ENCODE measurements at places on chromosomes 13 and 19. TPM values are rescaled to one million over a fixed set of nuclear protein-coding genes. Genes with fewer than 3 reads are reported as not detected.

DNA sequence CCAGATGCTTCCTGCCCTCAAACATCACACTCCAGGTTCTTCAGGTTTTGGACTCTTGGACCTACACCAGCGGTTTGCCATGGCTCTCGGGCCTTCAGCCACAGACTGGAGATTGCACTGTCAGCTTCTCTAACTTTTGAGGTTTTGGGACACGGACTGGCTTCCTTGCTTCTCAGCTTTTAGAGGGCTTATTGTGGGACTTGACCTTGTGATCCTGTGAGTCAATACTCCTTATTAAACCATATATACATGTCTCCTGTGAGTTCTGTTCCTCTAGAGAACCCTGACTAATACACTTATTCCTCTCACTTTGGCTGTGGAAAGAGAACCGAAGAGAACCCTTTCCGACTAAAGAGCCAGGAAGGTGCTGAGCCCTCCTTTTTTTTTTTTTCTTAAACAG is 53.6 kb downstream of the LMO7 start:
- no peak for DNase-seq

DNA sequence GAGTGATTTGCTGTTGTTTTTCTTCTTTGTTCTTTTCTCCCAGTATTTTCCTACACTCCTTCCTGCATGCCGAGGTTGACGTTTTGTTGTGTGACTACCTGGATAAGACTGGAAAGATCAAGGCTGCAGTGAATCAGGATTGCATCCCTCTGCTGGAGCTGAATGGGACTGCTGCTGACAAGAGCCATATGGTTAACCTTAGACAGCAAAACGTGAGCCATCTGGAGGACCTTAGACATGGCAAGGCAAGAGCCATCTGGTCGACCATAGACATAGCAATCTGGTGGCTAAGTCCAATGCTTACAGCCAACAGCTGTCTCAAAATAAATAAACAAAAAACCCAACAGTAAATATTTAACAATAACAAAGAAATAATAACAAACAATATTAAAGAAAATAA is 42.6 kb upstream of the ZNF91 start:
- DNase-seq = no peak

- DNase-seq = no peak
Observed at GRCh38 chr19:31574251-31574973, 225.2 kb upstream of the TSHZ3 start.

DNA sequence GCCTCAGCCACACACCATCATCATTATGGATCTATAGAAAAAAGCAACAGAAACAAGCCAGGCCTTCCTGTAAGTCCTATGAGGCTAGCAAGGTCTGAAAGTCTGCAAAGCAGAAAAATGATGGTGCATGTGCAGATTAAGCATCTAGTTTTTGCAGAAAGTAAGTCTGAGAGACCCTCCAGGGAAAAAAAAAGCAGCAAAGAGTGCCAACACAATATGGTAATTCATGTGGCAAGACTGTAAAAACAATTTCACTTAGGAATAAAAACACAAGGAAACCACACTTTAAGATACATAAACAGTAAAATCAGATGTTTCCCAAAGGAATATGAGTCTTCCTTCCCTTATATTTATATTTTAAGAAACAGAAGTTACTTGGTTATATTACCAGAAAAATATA is 112.3 kb upstream of the FBXL3 start:
- no peak for DNase-seq

GRCh38 chr13:49220856-49221589 is 885 bp downstream of the MLNR start:
- no peak for DNase-seq

- DNase-seq = no peak
Observed at GRCh38 chr19:32324631-32325285, 20.7 kb upstream of the ZNF507 start.

GRCh38 chr19:37333457-37333856 is 37.4 kb upstream of the ZNF527 start:
- DNase-seq = no peak

DNA sequence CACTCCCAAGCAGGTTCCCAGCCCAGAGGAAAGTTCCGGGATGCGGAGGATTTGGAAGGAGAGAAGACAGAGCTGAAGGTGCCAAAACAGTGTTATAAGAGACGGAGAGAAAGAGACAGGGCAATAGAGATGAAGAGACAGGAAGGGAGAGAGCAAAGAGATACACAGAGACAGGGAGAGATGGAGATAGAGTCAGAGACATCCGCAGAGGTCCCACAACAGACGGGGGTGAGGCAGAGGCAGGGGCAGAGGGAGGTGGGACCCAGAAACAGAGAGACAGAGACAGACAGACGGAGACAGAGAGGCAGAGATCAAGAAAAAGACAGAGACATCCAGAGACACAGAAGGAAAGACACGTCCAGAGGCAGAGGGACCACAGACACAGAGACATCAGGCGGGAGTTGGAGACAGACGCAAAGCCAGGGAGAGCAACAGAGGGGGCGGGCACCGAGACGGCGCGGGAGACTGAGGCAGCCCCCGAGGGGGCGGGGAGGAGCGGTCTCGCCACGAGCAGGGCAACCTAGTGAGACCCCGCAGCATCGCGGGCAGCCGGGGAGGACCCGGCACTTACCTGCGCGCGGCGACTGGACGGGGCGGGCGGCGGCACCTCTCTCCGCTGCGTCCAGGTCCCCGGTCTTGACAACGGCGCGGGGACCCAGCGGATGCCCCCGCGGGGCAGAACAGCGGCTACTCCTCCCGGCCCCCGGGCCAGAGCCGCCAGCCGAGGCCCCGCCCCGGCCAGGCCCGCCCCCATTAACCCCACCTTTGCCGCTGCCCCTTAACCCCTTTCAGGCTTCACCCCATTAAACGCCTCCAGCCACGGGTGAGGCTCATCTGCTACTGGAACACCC is at the start of gene GPR4:
GPR4 (minus strand) TSS at position 689 of the 851 bp plus-strand sequence. CDS start 10,346 bp downstream, outside the sequence.
- DNase-seq = no peak

DNA sequence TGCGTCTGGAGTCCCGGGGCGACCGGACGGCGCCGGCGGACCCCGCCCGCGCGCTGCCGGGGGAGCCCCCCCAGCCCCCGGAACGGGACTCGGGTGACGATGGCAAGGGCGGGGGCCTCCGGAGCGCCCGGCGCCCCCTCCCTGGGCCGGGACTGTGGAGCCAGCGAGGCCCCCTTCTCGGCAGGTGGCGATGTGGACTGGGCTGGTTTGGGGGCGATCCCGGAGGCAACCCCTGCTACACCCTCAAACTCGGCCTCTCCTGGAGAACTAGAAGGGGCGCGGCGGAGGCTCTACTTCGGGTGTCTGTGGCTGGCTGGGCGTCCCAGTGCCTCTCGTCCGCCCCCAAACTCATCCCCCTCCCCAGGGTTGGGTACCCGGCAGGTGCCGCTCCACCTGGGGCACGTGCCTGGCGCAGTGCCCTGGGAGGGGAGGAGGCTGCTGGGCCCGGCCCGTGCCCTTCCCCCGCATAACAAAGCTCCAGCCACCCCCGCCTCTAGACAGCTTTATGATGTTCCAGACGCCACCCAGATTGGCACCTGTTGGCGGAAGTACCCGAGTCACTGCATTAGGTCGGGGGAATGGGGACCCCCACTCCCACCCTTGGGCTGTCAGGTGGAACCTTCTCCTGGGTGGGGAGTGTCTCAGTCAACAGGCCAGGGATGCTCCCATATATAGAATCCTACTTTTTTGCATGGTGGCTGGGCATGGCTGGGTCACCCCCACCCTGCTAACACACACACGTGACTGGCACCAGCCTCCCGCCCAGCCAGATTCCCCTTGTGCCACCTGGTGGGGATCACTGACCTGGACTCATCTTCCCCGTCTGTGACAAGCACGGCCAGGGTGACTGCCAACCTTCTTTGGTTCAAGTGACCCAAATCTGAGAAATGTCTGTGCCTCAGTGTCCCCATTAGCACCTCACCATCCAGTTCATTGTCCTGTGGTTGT is 722 bp downstream of the PKN1 start:
- DNase-seq = peak; percentile 23

ZNF177 gene
- 0.31 TPM for total RNA-seq

PDCD2L gene
- 6.2 TPM for total RNA-seq
